Activated CD4-positive, alpha-beta T cell treated with anti-CD3 and anti-CD28 coated beads, Interleukin-2, amount 50 U/mL, for 4 hours (primary cell): ENCODE measurements at places on chromosomes 5 and 9.

- DNase-seq, result peak; percentile 8
Measured at GRCh38 chr5:35182910-35183535, 47.3 kb downstream of the PRLR start.

DNA sequence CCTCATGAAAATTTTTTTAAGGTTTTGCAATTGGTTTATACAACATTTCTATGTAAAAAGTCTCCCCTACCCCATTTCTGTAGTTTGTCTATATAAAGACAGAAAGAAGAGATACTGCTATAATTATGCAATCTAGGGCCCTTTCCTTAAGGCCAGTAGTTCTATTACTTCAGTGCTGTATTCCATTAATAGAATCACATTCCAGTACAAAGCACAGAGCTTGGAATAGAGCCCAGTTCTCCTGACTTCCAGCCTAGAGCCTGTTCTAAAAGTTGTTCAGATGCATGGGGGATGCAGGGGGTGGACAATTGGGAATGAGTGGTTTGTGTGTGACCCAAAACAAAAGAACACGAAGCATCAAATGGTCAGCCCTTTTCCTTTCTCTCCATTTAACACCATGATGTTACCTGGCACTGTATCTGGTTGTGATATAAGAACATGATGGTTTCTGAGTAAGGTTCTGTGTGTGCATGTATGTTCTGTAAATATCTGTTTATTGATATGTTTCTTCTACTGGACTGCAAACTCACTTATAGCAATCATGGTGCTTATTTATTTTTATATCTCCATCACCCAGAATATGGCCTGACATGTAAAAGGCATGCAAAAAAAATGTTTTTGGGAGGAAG lies 8.2 kb upstream of the GRAMD2B start:
- no peak for DNase-seq

GRCh38 chr5:72434781-72435437 lies 72.3 kb downstream of the ZNF366 start:
- no peak for DNase-seq

GRCh38 chr5:112762113-112762810 lies 24.6 kb downstream of the APC start:
- no peak for DNase-seq

DNA sequence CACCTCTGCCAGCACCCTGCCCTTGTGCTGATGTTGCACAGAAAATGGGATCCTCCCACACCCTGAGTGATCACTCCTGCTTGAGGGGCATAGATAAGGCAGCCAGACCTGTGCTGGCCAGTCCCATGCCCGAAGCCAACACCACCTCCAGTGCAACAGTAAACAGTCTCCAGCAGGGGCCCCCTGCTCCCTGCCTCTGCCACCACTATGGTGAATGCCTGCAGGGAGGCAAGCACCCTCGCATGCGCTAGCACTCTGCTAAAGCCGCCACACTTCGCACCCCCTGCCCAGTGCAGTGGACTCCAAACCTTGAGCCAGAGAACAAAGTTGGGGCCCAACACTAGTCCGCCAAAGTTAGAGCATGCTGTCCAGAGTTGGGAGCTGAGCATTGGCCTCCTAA lies 118.7 kb downstream of the PJA2 start:
- no peak for DNase-seq

DNA sequence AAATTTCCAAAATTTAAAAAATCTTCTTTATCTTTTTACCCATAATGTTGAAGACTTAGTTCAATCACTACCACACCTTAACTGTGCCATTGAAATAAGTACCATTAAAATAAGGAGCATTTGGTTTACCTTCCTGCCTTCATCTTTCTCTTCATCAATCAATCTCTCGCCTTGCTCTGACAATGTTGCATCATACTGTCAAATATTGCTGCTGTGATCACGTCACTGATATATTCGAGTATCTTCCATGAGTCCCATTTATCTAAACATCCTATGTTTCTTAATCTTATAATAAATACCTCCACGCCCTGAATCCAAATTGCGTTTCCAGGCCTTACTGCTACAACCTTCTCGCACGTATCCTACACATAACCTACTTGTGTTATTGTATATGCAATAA lies 155.2 kb upstream of the ACOT12 start:
- DNase-seq, result no peak

- DNase-seq, result no peak
Measured at GRCh38 chr9:107148216-107148615, 134.9 kb upstream of the RAD23B start.

- DNase-seq, result no peak
Measured at GRCh38 chr9:74496406-74496805, 729 bp upstream of the RORB start.

DNA sequence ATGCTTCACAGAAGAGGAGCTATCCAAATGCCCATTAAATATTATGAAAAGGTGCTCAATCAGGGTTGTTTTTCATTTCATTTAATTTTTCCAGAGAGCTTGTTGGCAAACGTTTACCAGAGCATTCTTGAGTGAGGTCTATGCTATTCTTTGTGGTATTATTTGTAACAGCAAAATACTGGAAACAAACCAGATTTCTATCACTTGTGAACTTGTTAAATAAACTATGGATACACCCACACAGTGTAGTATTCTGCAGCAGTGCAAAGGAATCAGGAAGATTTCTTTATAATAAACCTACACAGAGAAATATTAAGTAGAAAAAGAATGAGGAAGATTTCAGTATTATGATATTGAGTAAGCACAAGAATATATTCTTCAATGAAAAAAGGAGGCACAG lies 15.0 kb upstream of the SLC1A1 start:
- no peak for DNase-seq

GRCh38 chr9:107397076-107398044 lies 92.2 kb downstream of the KLF4 start:
- no peak for DNase-seq

DNA sequence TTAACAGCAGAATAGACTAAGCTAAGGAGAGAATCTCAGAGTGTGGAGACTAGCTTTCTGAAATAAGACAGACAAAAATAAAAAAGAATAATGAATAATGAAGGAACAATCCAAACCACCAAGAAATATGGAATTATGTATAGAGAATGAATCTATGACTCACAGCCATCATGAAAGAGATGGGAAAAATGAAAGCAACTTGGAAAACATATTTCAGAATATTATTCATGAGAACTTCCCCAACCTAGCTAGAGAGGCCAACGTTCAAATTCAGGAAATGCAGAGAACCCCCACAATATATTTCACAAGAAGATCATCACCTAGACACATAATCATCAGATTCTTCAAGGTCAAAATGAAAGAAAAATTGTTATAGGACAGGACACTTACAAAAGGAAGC lies 349.0 kb upstream of the MPDZ start:
- DNase-seq, result no peak

- DNase-seq, result no peak
Measured at GRCh38 chr5:79107020-79107796, 4.4 kb upstream of the BHMT start.

DNA sequence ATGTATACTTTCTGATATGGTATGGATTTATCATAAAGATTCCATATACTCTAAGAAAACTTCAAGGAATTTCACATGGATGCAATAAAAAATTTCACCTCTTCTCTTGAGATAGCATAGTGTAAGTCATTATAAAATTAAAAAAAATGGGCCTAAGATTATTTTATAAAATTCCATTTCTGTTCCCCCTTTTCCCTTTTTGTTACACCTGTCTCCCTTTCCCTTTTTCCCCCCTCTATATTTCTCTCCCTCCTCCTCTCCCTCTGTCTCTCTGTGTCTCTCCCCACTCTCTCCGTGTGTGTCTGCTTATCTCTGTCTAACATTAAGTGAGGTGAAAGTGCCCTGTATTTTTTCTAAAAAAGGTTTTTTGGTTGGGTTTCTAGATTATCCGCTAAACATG lies 180.2 kb downstream of the NIPBL start:
- no peak for DNase-seq

DNA sequence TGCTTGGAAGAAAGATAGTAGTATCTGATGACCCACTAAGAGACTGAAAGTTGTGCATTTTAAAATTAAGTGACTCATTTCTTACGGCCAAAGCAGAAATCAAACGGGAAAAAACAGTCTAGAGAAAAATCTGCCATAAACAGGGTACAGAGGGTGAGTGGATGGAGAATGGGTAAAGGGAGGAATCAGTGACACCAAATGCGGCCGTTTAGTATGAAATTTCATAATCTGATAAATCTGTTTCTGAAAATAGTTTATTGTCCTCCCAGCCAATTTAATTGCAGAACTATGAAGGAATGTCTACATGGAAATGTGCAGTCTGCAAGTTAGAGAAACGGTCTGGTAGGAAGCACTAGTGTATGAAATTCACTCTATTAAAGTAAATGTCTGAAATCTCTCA lies 39.5 kb downstream of the ADAMTS12 start:
- DNase-seq, result no peak

DNA sequence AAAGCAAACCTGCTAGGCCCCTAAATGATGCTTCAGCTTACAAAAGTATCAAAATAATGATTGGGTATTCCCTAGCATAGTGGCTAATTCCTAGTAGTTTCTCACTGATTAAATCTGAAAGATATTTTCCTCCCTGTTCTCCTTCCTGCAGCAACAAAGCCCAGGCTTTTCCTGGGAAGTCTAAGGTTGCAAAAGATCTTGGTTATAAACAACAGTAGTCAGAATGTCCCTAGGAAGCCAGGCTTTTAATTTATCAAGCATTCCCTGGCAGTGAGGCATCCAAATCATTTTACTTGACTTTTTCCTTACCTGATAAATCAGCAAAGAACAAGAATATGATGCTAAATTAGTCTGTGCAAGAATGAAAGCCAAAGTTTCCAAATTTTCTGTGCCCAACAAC lies 272.0 kb downstream of the PDE4D start:
- DNase-seq, result no peak

DNA sequence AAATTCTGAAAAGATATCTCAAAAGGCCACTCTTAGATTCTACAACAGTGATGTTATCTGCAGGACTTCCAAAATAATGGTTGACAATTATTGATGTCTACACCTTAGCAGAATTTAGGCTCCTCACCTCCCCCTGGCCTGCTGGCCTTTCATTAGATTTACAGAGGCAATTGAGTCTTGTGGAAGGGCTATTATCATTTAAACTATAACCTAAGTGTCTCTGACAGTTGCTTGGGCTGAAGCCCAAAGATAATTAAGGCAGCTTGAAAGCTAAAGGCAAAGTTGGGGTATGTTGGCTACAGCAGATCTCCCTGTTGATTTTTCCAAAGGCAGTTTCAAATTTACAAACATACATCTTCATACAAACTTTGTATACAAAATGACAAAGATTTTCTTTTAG lies 912.3 kb downstream of the TAF11L14 start:
- no peak for DNase-seq

- DNase-seq, result no peak
Measured at GRCh38 chr5:55220433-55221185, 6.5 kb downstream of the MCIDAS start.

- no peak for DNase-seq
Measured at GRCh38 chr5:119290161-119290569, 65.7 kb upstream of the TNFAIP8 start.

- no peak for DNase-seq
Measured at GRCh38 chr5:131637694-131638093, 2.7 kb upstream of the RAPGEF6 start.

DNA sequence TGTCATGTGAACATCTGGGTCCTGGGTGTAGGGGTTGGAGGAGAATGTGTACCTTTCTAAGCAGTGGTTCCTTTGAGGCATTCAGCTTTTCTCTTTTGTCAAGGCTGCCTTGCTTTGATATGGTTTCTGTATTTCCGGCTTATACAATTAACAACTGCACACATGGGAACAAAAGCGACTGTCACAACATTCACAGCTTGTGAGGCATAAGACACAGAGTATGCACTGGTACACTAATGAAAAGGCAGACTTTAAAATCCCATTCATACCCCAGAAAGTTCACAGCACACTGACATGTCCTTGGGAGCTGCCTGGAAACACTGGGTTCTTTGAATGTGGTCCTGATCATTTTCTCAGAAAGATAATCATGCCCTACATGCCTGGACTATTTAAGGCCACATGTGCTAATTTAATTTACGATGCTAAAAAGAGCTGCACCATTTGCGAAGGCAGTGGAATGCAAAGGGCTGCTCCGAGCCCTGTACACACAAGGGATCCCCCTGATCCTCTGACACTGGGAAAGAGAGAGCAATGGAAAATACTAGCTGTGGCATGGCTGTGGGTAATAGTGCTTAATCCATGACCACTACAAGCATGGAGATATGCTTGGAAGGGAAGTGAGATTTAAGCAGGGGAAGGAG lies 131.8 kb downstream of the EFNA5 start:
- no peak for DNase-seq

GRCh38 chr9:81250606-81251005 lies 438.7 kb downstream of the TLE1 start:
- DNase-seq, result no peak

- DNase-seq, result no peak
Measured at GRCh38 chr5:54146916-54147315, 163.5 kb downstream of the ARL15 start.

GRCh38 chr9:21432672-21433425 lies 7.4 kb upstream of the IFNA1 start:
- no peak for DNase-seq

DNA sequence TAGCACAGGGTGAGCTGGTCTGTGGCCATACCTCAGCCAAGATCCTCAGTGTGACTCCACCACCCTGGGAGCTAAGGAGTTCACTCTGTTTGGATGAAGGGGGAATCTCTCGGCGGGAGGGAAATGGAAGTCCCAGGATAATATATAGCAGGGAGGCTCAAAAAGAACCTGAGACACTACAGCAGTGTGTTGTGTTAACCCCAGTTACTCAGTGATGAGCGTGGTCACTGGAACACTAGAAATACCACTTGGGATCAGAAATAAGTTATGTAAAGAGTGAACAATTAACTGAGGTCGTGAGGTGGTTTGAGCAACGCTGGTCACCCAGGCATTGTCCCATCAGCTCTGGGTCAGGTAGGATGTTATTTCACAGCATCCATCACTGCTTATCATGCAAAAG lies 59.3 kb upstream of the ADAMTS16 start:
- no peak for DNase-seq

GRCh38 chr5:40356248-40356647 lies 323.5 kb upstream of the PTGER4 start:
- no peak for DNase-seq

DNA sequence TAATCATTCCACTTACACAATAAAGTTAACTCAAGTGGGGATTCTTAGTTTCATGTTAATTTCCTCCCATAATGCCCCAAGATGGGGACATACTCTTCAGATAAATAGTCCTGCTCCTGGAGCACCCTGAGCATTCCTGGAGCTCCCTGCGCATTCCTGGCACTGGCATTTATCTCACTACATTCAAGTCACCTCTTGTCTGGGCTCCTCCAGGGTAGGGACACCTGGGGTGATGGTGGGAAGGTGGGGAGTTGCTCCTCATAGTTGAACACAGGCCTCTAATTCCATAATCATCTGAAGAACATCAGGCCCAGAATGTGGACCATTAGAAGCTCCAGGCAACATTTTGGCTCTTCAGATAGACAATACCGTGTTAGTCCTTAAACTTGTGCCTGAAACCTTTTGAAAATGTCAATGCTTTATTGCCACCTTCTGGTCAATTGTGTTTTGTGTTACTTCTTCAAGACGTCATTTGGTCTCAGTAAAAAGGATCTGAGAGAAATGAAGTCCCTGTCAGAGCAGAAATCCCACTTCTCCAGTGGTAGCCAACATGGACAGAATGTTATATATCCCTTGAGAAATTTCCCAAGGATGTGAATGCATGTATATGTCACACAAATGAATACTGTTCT lies 14.2 kb upstream of the AGGF1 start:
- DNase-seq, result no peak
